CD4-positive, alpha-beta T cell (primary cell): ENCODE measurements at places on chromosomes 5 and 9.

DNA sequence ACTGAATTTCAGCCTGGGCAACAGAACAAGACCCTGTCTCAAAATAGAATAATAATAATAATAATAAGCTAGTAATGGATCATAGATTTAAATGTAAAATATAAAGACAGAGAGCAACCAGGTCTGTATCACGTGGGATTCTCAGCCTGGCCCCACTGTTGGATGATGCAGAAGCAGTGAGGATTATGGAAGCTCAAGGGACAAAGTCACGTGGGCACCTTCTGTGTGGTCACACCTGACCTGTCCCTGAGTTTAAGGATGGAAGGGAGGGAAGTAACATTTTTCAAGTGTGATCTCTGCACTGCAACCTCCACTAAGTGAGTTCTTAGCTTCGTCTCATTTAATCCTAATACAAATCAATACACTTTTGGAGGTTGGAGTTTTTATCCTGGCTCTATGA is 212.5 kb upstream of the IER5L start:
- no peak for DNase-seq

DNA sequence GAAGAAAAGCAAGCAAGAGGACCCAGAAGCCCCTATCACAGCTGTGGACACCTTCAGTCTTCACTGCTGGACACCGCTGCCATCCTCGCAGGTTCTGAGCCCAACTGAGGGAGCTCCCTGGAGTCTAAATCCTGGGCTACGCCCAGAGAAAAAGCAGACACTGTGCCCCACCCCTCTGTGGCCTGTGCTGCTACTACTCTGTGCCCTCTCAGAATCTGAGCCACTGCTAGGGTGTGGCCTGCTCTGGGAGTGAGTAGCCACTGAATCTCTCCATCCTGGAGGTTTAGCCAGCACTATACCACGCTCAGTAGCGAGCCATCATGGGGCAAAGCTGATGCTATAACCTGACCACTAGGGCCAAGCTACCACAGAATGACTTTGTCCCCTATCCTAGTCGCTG is 338.2 kb downstream of the NPR3 start:
- no peak for DNase-seq

DNA sequence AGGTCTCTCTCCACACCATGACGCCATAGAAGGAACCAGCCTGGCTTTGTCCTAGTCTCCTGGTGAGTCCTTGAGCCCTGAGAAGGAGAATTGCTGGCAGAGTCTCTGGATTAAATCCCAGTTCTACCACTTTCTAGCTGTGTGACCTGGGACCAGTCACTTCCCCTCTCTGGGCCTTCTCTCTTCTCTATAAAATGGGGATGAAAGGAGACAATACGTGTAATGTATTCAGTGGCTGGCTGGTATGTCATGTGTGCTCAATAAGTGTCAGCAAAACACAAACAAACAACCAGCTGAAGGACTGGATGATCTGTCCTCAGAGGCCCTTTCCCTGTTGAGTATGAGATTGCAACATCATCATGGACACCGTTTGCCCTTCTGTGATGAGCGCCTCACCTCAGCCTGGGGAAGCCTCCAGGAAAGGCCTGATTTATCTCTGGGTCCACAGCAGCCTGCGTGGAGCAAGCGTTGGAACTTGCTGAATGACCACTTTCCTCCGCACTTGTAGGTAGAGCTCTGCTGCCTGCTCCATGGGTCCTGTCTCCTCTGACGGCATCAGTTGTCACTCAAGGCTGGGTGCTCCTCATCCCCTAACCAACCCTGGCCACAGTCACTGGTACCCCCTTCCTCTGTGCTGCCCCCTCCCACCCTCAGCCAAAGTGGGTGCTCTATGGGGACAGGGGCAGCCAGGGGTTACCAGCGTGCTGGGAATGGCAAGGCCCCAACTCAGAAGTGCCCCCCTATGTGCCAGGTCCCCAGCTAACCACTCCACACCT is 3.6 kb upstream of the NR5A1 start:
- DNase-seq: no peak

- no peak for DNase-seq
Observed at GRCh38 chr5:152124409-152125041, 199.9 kb upstream of the GLRA1 start.

DNA sequence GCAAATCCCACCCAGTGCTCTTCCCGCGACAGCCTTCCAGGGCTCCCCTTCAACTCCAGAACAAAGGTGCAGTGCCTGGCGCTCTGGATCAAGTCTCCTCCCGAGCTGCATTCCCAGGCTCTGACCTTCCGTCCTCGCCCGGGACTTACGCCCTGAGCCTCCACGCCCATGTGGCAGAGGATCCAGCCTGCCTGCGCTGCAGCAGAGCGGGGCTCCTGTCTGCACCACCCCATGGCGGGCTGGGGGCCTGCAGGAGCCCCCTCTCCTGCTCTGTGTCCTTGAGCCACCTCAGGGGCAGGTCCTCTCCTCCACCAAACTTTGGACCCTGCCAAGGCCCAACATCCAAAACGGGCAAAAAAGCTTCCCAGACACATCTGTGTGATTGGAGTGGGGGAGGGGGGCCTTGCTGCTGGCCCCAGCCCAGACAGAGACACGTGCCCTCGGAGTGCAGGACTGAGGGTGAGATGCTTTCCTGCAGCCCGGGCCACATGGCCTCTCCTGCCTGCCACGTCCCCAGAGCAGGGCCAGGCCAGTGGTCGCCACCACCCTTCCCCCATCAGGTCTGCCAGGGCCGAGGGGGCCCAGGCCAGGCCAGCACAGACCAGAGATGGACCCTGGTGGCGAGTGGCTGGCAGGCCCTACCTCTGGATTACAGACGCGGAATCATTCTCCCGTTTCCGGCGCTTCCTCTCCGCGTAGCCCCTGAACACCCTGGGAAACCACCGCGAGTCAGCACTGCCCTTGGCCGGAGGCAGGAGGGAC is 4.4 kb downstream of the NSMF start:
- peak; percentile 8 for DNase-seq

- DNase-seq: no peak
Observed at GRCh38 chr9:6973089-6973488, 215.3 kb downstream of the KDM4C start.
